ENCODE measurements at places on chromosomes 7 and 10.

DNA sequence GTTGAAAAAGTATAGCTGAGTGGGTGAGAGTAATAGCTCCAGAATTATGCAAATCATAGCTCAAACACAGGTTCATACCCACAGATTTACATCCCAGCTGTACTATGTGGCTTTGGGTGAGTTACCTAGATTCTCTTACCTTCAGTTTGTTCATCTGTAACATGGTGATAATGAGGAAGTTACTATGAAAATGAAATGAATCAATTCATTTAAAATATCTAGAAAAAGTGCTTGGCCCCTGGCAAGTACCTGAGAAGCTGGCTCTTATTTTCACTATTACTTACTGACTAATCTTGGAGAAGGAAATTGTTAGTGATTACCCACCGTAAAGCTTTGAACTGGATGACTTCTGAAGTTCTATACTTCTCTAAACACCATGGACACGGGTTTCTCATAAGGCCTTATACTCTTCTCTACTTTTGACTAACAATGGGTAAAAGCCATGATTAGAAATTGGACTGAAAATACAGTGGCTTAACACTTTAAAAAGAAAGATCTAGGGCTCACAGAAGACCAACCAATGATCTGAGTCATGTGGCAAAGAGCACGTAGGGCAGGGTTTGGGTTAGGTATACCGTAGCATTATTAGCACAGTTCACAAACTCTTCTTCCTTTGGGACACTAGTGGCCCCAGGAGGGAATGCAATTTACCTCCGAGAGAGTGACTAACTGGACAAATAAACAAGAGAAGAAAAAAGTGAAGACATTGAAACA, 149.2 kb downstream of the PLPP4 start:
- no peak for DNase-seq

DNA sequence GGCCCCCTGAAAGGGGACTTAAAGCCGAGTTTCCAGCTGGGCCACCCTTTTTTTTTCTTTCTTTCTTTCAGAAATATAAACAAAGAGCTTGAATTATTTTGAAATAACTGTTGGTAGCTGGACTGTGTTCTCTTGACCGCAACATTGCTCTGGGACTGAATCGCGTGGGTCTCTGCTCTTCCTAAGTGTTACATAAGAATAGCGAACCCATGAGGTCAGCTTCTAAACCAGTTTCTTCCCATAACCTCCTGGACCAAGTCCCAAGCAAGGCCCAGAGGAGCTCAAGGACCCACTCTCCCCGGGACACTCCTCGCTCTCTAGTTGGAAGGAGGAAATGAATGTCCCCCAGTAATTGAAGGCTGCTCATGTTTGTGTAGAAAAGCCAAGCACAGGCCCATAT, 91.1 kb downstream of the CXCL12 start:
- no peak for DNase-seq

- DNase-seq: no peak
Measured at GRCh38 chr10:128058750-128059134, 67.5 kb downstream of the MKI67 start.

- no peak for DNase-seq
Measured at GRCh38 chr7:14024406-14024805, 34.9 kb upstream of the ETV1 start.

DNA sequence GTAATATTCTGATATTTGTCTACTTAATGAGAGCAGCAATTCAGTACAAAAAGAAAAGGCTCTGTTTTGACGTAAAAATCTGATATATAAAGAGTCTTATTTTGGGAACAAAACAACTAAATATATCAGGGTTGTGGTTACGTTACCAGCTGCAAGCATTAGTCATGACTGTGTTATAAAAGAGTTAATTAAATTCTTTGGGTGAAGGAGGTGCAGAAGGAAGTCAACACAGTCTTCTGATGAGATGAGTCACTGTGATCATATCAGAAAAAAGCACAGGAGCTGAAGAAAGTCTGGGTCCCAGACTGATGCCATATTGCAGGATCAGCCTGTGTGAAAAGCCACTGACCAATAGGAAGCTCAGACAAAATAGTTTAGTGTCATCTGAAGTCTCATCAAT, 234.3 kb upstream of the TEX47 start:
- no peak for DNase-seq

Data from T-helper 22 cell (primary cell).